ENCODE measurements at places on chromosomes 6 and 20.

GRCh38 chr6:40692337-40692736, 105.2 kb upstream of the LRFN2 start:
- DNase-seq: no peak

- no peak for DNase-seq
These were observed 272.4 kb upstream of the EXOC2 start for GRCh38 chr6:965343-965742.

DNA sequence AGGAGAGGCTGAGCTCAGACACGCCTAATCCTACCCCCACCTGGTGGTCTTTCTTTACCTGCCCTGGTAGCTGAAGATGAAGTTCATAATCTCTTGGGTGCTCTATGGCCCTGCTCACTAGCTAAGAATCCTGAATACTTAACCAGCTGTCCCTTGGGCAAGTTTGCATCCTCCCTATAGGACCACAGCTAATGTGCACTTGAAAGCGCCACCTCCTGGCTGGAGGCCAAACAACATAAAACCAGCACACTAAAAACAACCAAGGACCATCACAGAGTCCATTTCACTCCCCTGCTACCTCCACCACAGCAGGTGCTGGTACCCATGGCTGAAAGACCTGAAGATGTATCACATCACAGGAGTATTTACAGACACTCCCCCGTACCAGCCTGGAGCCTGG, 155.5 kb upstream of the SLC24A3 start:
- no peak for DNase-seq

DNA sequence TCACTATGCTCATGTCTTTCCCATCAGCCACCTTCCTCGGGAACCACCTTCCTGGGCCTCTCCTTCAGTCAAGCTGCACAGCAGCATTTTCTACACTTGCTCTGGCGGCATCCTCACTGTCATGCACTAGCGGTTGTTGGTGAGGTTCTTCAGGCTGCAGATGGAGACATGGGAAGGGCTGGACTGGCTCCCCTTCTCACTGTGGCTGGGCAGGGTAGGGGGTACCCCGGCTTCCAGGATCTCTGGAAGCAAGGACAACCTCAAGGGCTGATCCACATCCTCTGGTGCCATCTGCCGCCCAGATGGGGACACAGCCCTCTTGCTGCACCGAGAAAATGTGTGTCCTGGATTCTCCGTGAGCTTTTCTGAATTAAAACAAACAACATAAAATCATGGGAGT, 180.1 kb upstream of the RNF24 start:
- no peak for DNase-seq

GRCh38 chr6:133435065-133435728, 194.0 kb downstream of the EYA4 start:
- no peak for DNase-seq

DNA sequence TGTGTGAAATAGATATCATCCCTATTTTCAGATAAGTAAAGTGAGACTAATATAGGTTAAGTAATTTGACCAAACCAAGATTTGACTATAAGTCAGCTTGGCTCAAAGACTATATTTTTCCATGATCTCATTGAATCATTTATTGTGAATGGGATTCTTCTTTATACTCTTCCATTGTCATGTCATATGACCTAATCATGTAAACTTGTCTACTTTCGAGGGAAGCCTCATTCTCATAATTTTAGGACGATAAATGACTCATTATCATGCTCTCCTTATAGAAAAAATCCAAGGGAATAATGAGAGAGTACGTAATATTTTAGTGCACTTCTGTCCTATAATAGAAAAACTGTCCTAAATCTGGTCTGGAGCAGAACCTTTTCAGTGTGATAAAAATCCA, 40.9 kb upstream of the CCN6 start:
- no peak for DNase-seq

DNA sequence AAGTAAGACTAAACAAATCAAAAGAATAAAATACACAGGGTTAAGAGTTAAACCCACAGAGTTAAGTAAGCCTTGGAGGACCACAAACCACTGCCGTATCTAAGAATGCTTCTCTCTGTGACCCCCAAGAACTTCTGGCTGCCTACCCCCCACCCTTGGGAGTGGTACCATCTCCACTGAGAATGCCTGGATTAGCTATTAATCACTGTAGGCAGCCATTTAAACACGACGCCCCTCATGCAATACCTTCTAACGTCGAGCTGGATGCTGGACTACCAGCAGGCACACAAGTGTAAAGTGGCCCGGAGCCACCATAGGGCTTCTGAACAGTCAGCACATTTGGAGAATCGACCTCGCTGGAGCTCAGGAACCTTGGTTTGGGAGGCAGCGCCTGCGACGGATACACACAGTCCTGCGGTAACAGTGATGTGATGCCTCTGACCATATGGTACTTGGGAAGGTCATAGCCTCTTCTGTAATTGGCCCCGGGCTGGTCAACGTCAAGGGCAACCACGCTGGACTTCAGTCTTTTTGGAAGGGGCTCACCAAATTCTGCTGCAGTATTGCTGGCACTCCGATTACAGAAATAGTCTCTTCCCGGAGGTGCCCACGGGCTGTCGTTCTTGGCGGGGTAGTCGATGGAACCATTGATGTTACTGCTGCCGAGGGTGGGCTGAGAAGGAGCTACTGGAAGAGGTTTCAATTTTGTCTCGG, 18.0 kb downstream of the ZNF217 start:
- no peak for DNase-seq

DNA sequence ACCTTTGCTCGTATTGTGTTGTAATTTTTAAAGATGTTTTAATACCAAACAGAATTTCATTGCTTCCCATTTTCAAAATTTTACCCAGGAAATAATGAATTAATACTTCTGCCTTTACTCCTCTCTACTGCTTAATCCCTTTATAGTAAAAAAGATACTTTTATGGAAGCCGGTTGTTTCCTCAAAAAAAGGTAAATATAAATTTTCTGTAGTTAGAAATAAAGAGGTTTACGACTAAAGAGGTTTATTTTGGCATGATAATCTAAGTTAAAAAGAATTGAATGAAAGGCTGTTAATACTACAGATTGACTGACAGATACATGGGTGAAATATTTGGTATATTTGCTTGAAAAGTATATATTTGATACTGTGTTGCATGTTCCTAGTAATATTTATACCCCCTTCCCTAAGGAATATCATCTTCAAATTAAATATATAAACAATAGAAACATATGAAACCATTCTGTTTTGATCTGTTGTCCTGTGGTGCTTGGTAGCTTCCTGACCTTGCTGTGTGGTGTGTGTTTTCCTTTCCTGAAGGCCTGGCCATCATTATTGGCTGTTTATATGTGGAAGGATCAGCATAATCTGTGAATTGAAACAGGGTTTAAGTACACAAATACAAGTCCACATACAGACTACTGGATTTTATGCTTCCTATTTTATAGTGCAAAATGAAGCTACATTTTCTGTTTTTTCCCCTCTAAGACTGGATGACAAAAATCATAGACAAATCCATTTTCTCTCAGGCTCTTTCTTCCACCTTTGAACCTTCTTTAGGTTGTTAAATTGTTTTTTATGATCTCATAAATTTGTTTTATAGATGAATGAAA, 2.3 kb downstream of the LIN28B start:
- DNase-seq: no peak

- DNase-seq: no peak
These were observed 15.4 kb downstream of the RAMACL start for GRCh38 chr6:166570929-166571713.

- DNase-seq: no peak
These were observed 48.8 kb downstream of the ZFP64 start for GRCh38 chr20:52142757-52143156.

GRCh38 chr20:50237349-50237748, 46.7 kb downstream of the CEBPB start:
- DNase-seq: no peak

DNA sequence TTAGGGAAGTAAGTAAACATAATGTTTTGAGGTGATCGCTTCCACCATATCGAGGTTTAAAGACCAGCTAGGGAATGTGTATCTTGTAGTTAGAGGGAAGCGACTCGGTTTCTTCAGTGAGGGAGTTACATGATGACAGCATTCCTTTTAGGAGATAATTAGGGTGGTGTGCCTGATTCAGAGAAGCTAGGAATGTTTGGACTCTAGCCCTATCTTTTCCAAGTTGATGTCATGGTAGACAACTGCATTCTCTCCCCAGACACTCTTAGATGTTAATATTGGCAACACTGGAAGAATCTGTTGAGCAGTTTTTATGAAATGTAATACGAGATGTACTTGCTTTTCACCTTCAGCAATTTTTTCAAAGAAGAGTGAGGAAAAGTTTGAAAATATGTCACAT, 12.9 kb upstream of the HIVEP1 start:
- DNase-seq: no peak

GRCh38 chr6:72064399-72064975, 178.1 kb downstream of the RIMS1 start:
- DNase-seq: no peak

DNA sequence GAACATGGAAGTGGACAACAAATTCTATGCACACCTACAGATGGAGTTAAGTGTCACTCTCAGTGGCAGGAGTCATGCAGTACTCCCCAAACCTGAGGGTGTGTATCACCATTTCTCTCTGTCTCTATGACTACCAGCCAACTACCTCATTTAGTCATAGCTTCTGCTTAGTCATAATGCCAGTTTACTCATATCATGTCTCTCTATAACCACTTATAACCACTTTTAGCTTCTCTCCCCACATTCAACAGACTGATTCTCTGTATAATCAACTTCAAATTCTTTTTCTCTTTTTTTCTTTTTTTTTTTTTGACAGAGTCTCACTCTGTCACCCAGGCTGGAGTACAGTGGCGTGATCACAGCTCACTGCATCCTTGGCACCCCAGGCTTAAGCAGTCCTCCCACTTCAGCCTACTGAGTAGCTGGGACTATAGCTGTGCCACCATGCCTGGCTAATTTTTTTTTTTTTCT, 13.8 kb upstream of the GTF3C6 start:
- no peak for DNase-seq

DNA sequence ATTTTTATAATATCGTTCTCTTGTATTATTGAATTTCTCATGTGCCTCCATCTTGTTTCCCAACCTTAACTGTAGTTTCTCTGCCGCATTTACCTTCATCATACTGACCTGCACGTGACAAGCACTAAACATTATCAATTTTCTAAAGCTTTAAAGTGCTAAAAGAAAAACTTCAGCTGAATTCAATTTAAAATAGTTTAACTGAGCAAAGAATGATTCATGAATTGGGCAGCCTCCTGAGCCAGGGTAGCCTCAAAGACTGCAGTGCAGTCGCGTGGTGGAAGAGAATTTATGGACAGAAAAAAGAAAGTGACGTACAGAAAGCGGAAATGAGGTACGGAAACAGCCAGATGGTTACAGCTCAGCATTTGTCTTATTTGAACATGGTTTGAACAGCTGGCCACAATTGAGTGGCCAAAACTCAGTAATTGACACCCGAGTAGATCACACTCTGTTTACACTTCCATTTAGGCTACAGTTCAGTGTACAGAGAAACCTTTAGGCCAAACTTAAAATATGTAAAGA, 4.2 kb upstream of the ZDHHC14 start:
- DNase-seq: no peak

All from stimulated activated CD8-positive, alpha-beta memory T cell treated with anti-CD3 and anti-CD28 coated beads, Interleukin-2, amount 100 ng/mL, for 48 hours (primary cell).